ENCODE measurements at places on chromosomes 1 and 21.

- H3K4me1 ChIP-seq: peaks cover 62% of the 10 kb centered on the region
- H3K36me3 ChIP-seq: peaks cover 4% of the 10 kb centered on the region
- H3K4me3 ChIP-seq: no peak overlapping the region
- DNase-seq: no peak
- H3K27me3 ChIP-seq: peaks cover 2% of the 10 kb centered on the region
Observed at GRCh38 chr1:202831906-202832305, 21.2 kb downstream of the PCAT6 start.

DNA sequence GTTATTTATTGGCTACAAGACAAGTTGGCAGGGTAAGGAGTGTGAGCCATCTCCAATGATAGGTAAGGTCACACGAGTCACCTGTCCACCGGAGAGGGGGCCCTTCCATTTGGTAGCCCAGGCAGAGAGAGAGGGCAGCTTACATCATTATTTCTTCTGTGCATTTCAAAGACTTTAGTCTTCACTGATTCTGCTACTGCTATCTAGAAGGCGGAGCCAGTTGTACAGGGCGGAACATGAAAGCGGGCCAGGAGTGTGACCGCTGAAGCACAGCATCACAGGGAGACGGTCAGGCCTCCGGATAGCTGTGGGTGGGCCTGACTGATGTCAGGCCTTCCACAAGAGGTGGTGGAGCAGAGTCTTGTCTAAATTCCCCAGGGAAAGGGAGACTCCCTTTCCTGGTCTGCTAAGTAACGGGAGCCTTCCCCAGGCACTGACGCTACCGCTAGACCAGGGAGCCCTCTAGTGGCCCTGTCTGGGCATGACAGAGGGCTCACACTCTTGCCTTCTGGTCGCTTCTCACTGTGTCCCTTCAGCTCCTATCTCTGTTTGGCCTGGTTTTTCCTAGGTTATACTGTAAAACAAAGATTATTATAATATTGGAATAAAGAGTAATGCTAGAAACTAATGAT is 36.7 kb downstream of the ZNF695 start:
- H3K4me3 ChIP-seq: no peak overlapping the region
- no peaks in the 10 kb centered on the region for H3K27me3 ChIP-seq

GRCh38 chr1:53074313-53075154 is 12.5 kb downstream of the PODN start:
- H3K27ac ChIP-seq: no peak overlapping the region
- no peaks in the 10 kb centered on the region for H3K27me3 ChIP-seq
- no peaks in the 10 kb centered on the region for H3K36me3 ChIP-seq
- no peaks in the 10 kb centered on the region for H3K4me1 ChIP-seq
- H3K4me3 ChIP-seq: no peak overlapping the region

- peaks cover 23% of the 10 kb centered on the region for H3K4me1 ChIP-seq
- no peaks in the 10 kb centered on the region for H3K27me3 ChIP-seq
- no peak overlapping the region for H3K4me3 ChIP-seq
- H3K36me3 ChIP-seq: peaks cover 64% of the 10 kb centered on the region
Observed at GRCh38 chr1:117093091-117093534, 28.4 kb downstream of the TRIM45 start.

Measured in activated T-helper 1 cell treated with anti-CD3 and anti-CD28 coated beads, Interleukin-12 subunit alpha, Interleukin-12 subunit beta, Interleukin-2, Interleukin-4 antibody, amounts not matched to agents 30 ng/mL and 10 ng/mL and 1 ng/mL, durations not matched to agents 14 hours and 24 hours and 36 hours (primary cell).